NCI-H2081 treated with DMSO at 0.1 percent for 48 hours (cell line): ENCODE measurements at places on chromosomes 7 and 10.

GRCh38 chr7:101725921-101726320, 91.5 kb upstream of the CUX1 start:
- no peak for DNase-seq

GRCh38 chr10:111954386-111954785, 229.2 kb downstream of the GPAM start:
- no peak for DNase-seq

- no peak for DNase-seq
Observed at GRCh38 chr7:124783271-124783670, 17.7 kb upstream of the GPR37 start.

DNA sequence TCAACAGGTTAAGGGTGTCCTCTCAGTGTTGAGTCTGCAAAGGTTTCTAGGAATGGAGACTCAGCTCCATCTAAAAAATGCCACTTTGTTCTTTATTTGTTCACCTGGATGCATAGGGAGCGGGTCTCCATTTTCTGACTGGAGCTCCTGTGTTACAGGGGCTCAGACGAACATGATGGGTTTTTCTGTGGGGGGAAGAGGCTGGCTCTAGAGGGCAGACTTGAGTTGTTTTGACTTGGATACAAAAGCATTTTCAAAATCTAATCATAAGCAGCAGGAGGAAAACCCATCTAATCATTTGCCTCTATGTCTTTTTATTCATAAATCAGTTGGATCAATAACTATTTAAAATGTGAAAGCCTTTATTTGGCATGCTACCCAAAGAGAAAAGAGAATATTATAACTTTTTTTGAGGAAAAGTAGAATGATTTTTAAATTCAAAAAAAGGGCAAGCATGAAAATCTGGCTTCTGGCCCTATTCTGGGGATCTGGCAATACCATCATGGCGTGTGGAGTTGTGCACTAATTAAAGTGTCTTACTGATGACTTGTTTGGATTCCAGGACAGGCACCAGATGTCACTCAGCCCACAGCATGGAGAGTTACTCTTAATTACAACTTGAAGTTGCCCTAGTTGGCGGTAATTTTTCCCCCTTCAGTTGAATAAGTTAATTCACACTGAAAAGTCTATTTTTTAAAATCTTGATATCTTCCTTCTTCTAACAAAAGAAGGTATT, 594.9 kb downstream of the REEP3 start:
- no peak for DNase-seq

DNA sequence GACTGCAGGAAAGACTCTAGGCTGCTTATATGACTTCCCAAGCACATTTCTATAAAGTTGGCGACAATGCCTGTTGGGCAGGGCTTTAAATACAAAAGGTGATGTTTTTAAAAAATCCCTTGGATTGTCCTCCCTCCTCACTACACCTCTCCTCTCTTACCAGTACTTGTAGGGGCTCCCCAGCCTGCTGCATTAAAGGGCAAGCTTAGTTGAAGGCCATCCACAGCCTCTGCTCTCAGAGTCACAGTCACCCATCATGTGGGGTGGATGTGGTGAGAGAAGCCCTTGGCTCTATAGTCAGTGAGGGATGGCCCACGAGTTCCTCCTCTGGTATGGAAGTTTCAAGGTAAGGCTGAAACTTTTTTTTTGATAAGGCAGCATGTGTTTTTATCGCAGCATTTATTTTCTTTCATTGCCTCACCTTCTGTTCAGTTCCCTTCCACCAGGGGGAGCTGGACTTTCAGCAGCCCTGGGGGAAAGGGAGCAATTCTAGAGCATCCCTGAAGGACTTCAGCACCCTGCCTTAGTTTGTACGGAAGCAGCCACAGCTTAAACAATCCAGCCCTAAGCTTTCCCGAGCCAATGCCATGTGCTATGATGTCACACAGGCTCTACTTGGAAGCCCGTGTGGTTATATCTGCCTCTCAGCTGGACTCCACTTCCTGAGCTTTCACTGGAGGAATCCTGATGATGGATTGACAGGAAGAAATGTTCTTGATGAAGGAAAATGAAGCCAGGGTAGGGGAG, 131.9 kb downstream of the CALCR start:
- DNase-seq: no peak

DNA sequence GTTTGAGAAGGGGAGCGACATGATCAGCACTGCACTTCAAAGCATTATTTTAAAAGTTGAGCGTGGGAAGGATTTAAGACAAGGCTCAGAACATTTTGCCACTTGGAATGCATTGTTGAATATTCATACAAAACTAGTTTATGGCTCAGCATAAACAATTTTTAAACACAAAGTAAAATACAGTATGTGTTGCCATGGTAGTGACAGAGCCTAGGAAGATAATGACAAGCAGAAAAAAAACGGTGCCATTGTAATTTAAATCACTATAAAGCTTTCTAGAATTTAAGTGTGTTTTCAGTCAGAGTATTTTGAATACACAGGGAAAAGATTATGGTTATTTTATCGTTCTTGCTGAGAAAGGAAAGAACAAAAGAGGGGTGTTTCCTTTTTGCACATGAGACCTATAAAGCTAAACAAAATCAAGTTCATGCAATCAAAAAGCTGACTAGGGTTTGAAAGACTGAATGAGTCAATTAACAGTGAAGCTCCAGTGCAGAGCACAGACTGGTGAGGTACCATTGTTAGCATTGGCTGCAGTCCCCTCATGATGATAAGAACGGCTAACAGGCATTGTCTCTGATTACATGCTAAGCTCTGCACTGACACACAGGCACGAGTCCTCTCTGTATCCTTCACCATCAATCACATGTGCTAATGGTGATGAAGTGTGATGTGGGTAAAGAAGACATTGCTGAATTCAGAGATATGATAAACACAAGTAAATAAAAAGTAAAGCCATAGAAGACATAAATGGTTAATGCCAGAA, 181.9 kb upstream of the VSTM2A start:
- no peak for DNase-seq

DNA sequence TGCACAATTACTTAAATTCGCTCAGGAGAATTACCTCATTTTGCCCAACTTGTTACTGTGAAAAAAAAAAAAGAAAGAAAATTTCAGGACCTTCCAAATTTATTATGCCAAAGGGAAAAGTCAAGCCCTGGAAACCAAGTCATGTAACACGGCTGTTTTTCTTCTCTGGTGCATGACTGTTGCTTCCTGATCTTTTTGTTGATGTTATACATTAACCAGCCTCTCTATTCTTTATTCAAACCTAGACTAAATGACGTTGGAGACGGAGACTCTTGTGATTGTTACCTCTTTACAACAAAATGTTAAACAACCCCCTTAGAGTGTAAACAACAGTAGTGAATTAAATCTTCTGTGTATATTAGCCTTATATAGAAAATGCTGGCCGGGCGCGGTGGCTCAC, 16.1 kb upstream of the ZC3HAV1 start:
- DNase-seq: no peak

DNA sequence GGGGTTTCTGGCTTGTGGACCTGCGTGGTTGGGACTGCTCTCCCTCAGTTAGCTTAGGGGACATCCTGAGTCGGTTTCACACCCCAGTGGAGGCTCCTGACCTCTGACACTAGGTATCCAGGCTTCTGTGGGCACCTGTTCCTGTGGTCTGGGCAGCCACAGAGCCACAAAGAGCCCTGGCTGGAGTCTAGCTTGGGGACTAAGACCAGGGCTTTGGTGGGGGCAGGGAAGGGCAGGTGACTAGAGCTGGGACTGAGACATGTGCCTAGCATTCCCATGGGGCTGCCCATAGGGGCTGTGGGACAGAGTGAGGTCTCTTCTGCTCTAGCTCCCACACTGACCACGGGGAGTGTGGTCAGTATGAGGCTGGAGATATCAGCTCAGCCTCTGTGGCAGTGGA, 4.0 kb upstream of the TMEM270 start:
- DNase-seq: no peak

GRCh38 chr7:134792968-134793367, 13.5 kb downstream of the CALD1 start:
- no peak for DNase-seq

DNA sequence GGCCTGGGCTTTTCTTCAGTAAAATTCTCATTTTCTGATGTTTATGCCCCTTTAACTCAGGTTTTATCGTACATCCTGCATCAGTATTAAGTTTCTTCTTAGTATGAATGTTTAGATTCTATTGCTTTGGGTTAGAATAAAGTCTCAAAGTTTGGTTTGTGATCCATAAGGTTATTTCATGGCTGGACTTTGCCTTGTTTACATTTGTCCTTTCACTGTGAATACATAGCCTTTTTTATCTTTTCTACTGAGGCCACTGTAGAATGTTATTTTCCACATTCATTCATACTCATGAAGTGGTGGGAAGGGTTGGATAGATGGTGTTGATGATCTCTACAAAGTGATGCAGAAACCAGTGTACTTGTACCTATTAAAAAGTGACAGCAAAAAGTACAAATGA, 59.8 kb downstream of the CCSER2 start:
- no peak for DNase-seq

- no peak for DNase-seq
Observed at GRCh38 chr10:78663721-78664120, 405.0 kb upstream of the ZMIZ1 start.

DNA sequence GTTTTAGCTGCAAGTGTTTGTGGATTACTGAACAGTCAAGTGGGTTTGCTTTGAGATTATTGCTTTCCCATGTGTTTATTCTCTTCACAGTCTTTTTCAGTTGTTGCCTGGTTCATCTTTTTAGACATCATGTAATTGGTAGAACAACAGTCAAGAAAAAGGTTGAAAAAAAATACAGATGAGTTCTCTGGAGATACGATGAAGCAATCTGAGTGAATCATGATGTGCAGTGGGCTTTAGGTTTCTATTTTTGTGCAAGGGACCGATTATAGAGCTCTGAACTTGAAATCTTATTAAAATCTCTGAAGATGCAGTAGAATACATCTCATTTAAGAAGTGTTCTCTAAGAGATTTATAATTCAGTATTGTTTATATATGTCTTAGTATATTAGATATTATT, 145.7 kb downstream of the SDK1 start:
- no peak for DNase-seq

DNA sequence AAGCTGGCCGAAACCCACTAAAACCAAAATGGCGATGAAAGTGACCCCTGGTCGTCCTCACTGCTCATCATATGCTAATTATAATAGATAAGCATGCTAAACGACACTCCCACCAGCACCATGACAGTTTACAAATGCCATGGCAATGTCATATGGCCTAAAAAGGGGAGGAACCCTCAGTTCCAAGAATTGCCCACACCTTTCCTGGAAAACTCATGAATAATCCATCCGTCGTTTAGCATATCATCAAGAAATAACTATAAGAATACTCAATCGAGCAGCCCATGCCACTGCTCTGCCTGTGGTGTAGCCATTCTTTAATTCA, 422.0 kb downstream of the CALN1 start:
- no peak for DNase-seq

GRCh38 chr10:65365878-65366277, 1560.0 kb upstream of the LRRTM3 start:
- no peak for DNase-seq

GRCh38 chr10:132434405-132435005, 37.5 kb downstream of the PWWP2B start:
- DNase-seq: no peak

DNA sequence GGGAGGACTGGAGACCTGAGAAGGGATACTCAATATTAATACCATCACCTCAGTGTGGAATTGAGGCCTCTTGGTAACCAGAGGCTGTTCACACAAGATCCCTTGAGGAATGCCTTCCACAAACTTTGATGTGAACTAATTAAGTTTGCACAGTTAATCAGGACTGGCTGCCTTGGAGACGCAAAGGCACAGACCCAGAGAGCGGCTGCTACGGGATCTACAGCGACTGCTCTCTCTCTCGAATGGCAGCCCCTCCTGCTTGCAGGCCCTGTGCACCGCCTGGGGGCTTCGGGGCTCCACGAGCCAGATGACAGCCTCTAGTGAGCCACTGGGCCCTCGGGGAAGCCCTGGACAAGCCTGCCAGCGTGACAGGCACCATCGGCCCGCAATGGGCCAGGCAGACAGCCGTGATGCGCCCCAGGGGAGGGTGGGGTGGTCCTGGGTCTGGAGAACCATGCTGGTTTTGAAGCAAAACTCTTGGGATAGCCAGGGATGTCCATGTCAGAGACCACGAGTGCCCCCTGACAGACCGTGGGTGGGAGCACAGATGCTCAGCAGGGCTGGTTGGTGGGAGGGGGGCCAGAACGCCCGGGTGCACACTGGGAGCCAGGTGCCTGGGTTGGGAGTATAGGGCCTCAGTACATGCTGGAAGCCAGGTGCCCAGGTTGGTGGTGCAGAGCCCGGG, 195.6 kb downstream of the ELFN1 start:
- DNase-seq: no peak

DNA sequence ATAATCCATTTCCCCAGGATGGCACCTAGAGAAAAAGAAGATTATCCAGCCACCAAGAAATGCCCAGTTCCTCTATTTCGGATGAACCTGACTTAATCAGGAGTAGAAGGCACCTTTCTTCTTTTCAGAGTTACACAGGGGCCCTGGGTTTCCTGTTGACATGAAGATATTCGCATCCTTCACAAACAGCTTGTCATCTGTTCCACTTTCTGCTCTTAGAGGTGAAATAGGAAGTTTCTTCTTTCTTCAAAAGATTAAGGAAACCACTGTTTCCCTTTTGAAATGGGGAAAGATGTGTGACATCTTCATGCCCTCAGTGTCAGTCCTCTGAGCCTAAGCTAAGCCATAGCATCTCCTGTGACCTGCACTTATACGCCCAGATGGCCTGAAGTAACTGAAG, 39.1 kb upstream of the RAB18 start:
- no peak for DNase-seq

DNA sequence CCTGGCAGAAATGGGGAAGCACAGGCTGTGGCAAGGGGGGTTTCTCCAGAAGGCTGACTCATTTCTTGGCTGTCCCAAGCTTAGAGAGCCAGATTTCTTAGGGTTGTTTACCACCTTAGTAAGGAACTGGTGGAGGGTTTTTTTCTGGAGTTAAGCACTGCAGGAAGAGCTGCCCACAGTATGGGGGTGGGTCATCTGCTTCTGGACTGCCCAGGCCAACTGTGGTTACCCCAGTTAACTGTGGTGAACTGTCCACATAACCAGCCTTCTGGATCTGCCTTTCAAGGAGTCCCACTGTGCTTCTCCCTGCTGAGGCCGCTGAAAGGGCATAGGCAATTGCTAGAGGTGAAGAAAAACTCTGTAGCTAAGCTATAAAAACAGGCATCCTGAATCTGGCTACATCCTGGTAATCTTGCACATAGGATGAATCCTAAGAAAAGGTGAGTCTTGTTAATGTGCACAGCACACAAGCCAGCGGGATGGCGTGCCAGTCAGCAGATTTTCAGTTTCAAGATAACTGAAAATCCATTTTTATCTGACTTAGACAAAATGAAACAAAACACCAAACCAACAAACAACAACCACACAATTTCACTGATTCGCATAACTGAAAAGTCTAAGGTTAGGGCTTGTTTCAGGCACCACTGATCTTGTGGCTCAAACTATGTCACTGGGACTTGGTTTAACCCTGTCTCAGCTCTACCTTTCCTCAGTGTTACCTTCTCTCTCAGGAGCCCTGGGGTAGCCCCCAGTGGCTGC, 21.6 kb upstream of the TSPAN33 start:
- DNase-seq: no peak

- no peak for DNase-seq
Observed at GRCh38 chr10:119724593-119725516, 995 bp upstream of the INPP5F start.
